Activated T-cell treated with anti-CD3 and anti-CD28 coated beads for 4 hours (primary cell): ENCODE measurements at places on chromosomes 11 and 22.

DNA sequence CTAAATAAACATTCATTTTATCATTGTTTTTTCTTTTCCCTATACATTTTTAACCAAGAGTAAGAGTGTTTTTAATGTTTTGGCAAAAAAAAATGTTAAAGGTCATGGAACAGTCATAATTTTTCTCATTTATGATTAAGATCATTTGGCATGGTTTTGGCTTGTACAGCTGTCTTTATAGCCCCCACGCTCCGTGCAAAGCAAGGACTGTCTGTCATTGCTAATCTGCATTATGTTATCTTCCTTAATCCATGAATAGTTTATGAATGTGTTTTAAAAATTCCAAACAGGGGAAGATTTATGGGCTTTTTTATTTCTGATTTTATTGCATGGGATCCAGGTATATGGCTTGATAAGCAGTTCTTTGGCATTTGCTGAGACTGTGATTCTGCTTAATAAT is 28.1 kb downstream of the PGM2L1 start:
- DNase-seq = no peak

DNA sequence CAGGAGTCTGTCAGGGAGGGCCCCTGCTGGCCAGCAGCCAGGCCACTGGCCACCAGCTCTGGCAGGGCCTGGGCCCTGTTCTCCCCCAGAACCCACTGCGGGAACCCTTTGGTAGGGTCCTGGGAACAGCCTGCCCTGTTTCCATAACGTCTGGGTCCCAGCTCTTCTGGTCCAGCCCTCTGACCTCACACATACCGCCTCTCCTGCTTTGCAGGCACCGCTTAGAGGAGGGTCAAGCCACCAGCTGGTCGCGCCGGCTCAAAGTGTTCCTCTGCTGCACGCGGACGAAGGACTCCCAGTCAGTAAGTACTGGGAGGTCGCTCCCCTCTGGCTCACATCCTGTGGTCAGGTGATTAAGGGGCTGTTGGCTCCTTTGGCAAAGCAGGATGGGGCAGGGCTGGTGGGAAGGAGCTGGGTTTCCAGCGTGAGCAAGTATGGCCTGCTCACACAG is 26.6 kb upstream of the MYRF start:
- no peak for DNase-seq

GRCh38 chr11:123253911-123254310 is 58.9 kb upstream of the CLMP start:
- no peak for DNase-seq

- no peak for DNase-seq
These were observed 39.5 kb downstream of the CHRDL2 start for GRCh38 chr11:74691755-74692154.

GRCh38 chr11:39365809-39366436 is 2093.5 kb downstream of the LRRC4C start:
- DNase-seq = no peak

GRCh38 chr11:134020598-134020997 is 48.3 kb upstream of the JAM3 start:
- no peak for DNase-seq

GRCh38 chr11:16015741-16016467 is 340.4 kb downstream of the SOX6 start:
- DNase-seq = no peak

- DNase-seq = no peak
These were observed 29.6 kb downstream of the MARK2 start for GRCh38 chr11:63868399-63869064.

- no peak for DNase-seq
These were observed 12.0 kb downstream of the OR5B21 start for GRCh38 chr11:58495906-58496305.

GRCh38 chr11:119355091-119355843 is 8.8 kb upstream of the MFRP start:
- DNase-seq = no peak

- no peak for DNase-seq
These were observed 51.0 kb downstream of the GALNT18 start for GRCh38 chr11:11570823-11571222.

- DNase-seq = no peak
These were observed 726.9 kb upstream of the TENM4 start for GRCh38 chr11:80167766-80168165.

- DNase-seq = no peak
These were observed 26.0 kb downstream of the LIMK2 start for GRCh38 chr22:31238057-31238456.

- DNase-seq = no peak
These were observed 61.0 kb downstream of the ISX start for GRCh38 chr22:35126993-35127392.

DNA sequence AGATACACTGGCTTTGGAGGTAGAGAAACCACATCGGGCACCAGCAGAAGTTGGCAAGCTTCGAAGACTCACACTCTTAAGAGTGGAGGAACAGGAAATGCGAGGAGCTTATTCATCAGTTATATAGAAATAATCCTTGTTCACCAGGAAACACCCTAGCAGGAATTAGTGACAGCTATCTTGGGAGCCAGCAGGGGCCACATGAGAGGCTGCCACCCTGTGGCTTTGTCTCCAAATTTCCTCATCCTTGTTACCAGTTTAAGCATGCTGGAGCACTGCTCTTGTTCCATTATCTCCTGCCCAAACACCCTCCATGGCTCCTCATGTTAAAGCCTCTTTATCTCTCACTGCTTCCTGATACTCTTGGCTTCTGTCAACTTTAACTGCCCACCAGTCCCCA is 131.0 kb downstream of the PLEKHA7 start:
- DNase-seq = no peak

DNA sequence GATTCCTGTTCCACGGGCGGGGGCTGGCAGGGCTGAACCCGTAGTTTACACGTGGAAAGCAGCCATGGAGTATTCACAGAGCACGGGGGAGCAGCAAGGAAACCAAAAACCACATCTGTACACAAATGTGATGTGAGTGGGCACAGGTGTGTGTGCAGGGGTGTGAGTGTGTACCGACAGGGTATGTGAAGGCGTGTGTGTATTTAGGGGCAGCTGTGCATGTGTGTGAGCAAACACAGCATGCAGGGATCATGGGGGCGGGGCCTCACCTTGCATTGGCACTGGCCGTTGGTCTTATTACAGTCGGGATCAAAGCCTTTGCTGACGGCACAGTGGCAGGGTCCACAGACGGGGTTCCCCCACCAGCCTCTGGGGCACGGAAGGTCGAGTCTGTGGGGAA is 58.4 kb downstream of the TRMU start:
- DNase-seq = no peak

DNA sequence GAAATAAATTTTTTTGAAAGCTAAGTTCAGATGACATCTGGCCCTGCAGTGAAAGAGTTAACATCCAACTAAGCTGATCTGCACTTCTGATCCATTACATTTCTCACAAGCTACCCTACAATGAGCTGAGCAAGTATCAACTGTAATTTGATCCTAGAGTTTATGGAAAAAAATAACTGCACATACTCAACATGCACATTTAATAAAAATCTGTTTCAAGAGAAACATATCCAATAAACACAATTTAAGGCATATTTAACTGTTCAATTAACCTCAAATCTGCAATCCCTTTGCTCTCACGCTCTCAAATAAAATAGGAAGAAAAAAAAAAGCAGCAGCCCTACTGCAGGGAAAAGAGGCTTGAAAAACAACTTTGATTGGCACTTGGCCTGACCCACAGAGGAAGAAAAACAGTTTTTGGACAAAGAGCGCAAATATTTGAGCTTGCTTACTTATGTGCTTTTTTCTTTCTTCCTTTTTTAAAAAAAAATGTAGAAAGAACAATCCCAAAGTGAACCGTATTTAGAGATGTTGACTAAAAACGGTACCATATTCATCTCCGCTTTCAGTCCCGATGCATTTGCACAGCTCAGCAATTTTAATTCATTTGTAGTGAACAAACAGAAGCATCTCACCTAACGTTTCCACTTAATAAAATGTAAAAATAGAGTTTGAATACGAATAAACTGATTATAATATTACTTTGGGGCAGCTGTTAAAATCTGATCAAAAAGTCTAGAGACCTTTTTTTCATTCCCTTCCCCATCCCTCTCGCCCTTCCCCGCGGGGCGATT is 1.6 kb downstream of the SESN3 start:
- no peak for DNase-seq

GRCh38 chr11:32385998-32386397 is 49.3 kb downstream of the WT1 start:
- no peak for DNase-seq

DNA sequence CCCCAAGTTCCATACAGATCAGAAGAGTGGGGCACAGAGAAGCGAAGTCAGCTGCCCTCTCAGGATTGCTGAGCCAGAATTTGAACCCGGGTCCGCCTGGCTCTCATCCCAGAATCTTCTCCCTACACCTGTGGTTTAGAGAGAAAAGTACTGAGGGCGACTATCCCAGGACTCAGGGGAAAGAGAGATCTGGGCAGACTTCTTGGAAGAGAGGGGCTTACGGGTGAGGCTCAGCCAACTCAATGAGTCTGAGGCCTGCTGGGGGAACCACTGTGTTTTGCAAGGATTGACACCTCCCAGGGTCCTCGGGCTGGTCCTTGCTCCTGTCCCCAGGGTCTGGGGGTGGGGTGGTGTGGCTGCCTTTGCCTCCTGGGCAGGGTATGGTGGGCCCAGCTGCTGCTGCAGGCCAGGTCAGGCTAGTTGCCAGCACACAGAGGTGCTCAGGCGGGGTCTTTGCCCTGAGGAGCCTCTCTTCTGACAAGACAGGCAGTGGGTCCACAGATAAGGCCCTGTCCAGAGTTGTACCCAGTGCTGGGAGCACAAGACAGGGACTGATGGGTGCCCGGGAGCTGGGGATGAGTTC is 1.2 kb downstream of the CAPN5 start:
- DNase-seq = no peak

- DNase-seq = no peak
These were observed 90.1 kb downstream of the ETS1 start for GRCh38 chr11:128497061-128497775.

- no peak for DNase-seq
These were observed 47.9 kb upstream of the PPP2R1B start for GRCh38 chr11:111814106-111814505.

DNA sequence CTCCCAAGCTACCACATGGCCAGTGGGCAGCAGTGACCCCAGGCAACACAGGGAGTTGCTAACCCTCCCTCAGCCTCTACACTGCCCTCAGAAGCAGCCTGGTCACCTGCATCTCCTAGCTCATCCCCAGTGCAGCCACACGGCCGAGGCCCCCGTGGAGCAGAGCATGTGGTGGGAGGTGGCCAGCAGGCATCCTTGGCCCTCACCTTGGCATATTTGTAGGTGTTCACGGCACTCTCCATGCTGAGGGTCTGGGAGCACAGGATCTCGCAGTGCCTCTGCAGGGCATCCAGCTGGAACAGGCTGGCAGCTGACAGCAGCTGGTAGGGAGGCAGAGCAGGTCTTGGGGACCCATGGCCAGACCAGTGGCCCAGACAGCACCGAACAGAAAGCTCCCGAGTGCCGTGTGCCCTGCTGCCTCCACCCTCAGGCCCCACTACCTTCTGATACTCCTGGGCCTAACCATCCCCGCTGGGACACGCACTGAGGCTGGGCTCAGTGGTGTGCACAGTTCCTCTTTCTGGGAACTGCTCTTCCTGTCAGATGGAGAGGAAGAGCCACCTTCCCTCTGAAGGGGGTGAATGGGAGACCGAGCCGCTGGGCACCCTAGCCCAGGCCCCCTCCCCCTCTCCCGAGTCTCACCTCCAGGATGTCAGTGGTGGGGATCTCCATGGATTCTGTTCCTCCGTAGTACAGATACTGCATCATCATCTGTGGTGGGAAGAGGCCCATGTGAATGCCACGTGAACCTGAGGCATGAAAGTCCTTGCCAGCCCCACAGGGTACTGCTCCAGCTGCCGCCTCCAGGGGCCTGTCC is 48.8 kb downstream of the NAT10 start:
- no peak for DNase-seq

DNA sequence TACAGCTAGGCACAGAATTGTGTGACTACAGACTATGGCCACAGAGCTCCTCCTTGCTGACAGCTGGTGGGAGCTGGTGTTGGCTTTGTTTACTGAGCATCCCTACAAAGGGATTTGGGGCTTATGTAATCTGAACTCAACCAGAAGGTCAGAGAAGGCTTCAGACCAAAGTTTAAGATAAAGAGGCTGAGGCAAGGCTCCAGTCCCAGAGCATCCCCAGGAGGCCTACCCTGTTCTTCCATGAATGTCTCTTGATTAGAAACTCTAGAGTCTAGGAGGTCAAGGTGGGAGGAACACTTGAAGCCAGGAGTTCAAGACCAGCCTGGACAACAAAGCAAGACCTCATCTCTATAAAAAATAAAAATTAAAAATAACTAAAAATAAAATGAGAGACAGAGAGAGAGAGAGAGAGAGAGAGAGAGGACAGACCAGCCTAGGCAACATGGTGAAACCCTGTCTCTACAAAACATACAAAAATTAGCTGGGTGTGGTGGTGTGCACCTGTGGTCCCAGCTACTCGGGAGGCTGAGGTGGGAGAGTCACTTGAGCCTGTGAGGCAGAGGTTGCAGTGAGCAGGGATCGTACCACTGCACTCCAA is 125.5 kb upstream of the SERPIND1 start:
- no peak for DNase-seq

GRCh38 chr11:31720225-31720624 is 90.9 kb downstream of the PAX6 start:
- no peak for DNase-seq
